ENCODE measurements at places on chromosomes 4 and X.

GRCh38 chr4:57854748-57855147, 744.6 kb upstream of the IGFBP7 start:
- no peak for DNase-seq

DNA sequence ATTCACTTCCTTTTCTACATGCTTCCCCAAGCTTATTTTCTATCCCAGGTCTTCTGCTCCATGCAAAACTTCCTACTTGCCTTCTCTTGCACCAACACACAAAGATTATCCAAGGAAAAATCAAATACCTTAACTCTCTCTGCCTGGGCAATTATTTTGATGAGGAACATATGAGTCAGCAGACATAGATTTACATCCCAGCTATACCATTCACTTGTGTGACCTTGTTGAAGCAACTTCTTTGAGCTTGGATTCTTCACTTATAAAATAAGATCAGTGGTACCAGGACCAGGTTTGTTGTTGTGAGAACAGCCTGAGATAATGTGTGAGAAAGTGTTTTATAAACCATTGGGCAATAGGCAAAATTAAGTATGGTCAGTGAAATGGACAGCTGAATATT, 39.1 kb upstream of the TMEM192 start:
- DNase-seq: no peak

GRCh38 chr4:170138580-170139194, 48.9 kb upstream of the AADAT start:
- DNase-seq: peak; percentile 86

- DNase-seq: no peak
Observed at GRCh38 chrX:128078545-128078944, 26.3 kb upstream of the ACTRT1 start.

- DNase-seq: peak; percentile 43
Observed at GRCh38 chr4:81030061-81030980, at the start of gene BMP3. Gene BMP3 (plus strand): TSS chr4:81030708. CDS start chr4:81031285, 577 bp downstream.

DNA sequence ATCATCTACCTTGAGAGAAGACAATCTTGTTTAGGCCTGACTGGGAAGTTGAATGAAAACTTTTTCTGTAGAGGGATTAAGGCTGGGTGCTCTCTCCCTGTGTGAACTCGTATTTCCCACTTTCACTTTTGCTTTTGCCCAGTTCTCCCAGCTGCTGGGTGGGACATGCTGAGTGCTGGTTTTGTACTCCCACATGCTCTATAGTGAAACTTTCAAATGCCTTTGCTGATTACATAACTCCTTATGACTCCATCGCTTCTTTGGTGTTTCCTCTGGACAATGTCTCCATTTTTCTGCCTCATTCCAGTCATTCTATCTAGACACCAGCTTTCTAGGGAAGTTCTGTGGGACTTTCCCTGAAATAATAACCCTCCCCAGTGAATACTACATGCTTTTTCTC, 100.5 kb downstream of the CLNK start:
- DNase-seq: no peak

DNA sequence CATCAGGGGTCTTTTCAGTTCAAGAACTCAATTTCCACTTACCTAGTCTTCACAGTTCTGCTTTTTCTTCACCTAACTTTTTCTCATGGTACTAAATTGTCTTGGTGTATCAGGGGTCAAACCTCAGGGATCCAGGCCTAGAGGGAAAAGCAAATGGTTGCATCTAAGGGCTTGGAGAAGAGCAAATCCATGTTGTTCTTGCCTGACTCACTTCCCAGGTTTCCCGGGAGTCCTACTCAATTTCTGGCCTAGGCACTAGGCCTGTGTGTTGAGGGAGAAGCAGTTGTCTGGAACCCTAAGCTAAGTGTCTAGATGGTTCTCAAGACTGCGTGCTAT, 191.9 kb upstream of the STK26 start:
- DNase-seq: no peak

GRCh38 chr4:17580969-17581368, 4.0 kb downstream of the LAP3 start:
- no peak for DNase-seq

- DNase-seq: no peak
Observed at GRCh38 chrX:128650326-128650725, 598.1 kb upstream of the ACTRT1 start.

DNA sequence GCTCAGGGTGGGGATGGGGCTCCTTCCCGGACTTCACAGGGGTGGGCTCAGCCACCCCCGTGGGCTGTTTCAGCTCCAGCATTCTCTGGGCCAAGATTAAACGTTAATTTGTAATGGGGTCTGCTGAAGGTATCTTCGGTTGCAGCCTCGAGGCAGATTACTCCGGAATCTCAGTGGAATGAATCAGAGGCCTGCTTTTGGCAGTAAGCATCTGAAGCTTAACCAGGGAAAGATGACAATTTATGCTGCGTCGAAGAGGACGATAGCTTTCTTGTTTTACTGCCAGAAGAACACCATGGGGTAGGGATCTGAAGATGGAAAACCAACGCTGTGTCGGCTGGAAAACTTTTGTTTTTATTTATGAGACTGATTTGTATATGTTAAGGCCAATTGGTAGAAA, 129.2 kb upstream of the MSX1 start:
- no peak for DNase-seq

GRCh38 chr4:150123087-150123486, 44.8 kb downstream of the DCLK2 start:
- DNase-seq: no peak

DNA sequence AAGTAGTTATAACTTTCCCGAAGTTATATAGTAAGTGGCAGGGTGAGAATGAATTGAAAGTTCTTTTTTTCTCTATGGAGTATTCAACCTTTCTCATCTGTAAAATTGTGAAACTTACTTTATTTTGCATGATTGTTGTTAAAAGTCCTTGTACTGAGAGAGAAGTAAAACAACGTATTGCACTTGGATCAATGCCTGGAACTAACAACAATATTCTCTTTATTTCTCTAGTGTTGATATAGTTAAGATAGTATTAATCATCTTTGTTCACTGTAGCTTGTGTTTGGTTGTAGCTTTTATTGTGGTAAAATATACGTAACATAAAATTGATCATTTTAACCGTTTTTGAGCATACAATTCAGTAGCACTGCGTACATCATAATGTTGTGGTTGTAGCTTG, 48.7 kb downstream of the STIM2 start:
- DNase-seq: no peak

- peak; percentile 71 for DNase-seq
Observed at GRCh38 chr4:924107-925096, 7.7 kb downstream of the GAK start.

GRCh38 chr4:181911420-181911819, 331.8 kb upstream of the TENM3 start:
- DNase-seq: no peak

DNA sequence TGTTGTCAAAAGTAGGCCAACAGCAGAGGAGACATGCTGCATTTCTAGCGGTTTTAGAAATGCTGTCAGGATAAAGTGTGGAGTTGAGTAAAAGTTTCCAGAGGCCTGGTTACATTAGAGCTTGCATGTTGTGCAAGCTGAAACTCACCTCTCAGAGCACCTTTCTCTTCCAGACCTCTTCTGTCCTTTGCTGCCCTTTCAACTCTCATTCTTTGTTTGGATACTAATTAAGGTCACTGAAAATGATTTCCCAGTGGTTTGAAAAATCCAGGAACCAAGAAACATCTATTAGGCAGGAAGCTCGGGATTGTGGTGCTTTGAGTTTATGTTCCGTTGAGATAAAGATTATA, 426.6 kb downstream of the MAPK10 start:
- no peak for DNase-seq

DNA sequence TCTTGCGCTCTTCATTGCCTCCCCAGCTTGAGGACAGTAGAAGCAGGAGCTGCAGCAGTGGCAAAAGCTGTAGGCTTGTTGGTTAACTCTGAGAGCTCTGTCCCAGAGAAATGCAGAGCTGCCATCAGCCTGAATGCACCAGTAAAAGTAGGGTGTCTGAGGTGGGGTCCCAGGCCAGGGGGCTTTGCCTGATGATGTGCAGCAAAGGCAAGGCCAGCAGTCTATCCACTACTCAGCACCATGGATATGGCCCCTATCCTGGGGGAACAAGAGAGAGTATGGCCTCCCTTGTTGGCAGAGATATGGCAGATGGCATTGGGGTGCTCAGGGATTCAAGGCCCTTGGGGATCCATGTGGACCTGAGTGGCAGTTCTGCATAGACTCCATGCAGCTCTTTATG, 180.2 kb downstream of the HMGN5 start:
- DNase-seq: no peak

GRCh38 chr4:80911458-80911857, 119.0 kb upstream of the BMP3 start:
- no peak for DNase-seq

DNA sequence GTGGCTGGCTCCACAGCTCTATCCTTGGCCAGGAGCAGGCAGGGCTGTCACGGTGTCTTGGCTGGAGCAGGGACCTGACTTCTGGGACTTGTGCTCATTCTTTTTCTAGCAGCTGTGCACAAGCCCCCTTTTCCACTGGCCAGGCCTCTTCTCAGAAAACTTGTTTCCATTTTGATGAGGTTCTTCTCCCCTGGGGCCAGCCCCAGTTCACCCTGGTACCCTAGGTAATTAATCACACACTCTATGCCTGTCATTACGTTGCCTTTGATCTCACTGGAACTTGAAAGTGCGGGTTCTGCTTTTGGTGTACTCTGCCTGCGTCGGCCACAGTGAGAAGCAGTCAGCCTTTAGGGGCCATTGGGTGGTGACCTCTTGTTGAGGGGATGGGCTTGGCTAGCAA, 26.6 kb downstream of the DRD5 start:
- no peak for DNase-seq

GRCh38 chr4:155367608-155368007, 9.2 kb downstream of the MAP9 start:
- no peak for DNase-seq

DNA sequence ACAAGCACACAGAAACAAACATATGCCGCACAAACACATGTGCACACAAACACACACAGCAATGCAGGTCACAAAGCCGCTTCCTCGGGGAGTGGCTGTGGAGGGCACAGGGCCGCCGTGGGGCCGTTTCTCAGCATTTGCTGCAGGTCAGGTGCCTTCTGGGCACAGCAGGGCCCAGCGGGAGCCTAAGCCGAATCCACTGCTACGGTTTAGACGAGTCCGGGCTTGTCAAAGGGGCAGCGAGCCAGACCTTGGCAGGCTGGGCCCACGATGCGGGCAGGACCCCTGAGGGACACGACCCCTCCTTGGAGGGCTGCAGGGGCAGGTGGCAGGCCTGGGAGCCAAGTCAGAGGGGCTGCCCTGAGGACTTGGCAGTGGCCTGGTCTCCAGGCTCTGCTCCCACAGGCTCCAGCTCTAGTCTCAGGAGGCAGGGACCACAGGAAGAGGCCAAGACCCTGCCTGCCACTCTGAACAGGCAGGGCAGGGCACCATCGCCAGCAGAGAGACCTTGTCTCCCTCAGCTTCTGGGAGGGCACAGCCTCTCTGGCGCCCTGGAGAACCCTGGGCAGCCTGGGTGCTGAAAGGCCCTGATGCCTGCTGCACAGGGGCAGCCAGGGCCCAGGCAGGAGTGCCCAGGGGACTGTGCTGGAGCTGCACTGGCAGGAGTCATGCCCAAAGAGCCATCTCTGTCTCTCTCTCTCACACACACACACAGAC, 5.5 kb upstream of the ATP2B3 start:
- DNase-seq: no peak

DNA sequence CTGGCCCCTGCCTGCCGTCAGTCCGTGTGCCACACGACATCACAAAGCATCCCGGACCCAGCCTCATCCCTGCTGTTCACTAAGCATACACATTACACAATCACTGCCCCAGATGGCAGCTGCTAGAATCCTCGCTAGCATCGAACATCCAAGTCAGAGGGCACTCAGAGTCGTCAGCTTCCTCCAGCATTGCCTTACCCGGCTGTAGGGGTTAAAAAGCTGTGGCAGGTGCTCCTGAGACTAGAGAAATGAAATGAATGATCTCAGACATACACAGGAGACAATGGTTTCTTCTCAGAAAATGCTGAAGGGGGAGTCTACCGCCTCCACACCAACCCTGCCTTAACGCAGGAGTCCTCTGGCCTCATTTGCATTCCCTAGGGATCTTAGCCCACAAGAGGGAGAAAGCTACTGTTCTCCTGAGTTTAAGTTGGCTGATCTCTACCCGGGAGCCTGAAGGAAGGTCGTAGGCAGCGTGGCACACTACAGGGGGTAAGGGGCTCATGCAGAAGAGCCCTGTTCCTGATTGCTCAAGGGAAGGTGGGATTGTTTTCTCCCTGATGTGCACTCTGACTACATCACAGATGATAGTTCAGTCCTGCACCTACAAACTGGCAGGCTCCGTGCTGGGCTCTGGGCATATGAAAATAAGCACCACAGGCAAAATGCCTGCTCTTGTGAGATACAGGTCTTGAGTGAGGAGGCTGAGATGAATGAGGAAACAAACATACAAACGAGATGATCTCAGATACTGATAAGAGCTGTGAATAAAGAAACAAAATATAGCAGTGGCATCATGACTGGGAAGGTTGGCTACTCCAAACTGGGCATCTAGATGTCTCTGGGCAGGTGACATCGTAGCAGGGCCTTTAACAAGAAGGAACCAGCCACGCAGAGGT, 2.6 kb upstream of the KIAA0232 start:
- DNase-seq: peak; percentile 66

DNA sequence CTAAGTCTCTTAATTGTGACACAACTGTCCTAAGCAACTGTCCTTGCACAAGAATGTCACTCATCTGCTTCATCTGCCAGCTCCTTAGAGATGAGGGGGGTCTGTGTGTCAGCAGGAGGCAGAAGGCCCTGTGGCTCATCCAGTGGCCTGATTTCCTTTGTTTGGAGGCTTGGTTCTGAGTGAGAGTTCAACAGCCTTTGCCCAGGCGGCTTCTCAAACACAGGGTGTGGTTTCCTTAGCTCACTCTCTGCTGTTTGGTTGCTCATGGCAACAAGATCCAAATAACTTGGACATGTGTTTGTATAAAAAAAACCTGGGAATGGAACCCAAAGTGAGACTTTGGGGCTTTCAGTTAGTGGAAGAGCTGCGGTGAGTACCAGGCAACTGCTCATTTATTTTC, 46.6 kb downstream of the MAP7D3 start:
- no peak for DNase-seq

- no peak for DNase-seq
Observed at GRCh38 chr4:54390670-54391069, 161.6 kb downstream of the PDGFRA start.

DNA sequence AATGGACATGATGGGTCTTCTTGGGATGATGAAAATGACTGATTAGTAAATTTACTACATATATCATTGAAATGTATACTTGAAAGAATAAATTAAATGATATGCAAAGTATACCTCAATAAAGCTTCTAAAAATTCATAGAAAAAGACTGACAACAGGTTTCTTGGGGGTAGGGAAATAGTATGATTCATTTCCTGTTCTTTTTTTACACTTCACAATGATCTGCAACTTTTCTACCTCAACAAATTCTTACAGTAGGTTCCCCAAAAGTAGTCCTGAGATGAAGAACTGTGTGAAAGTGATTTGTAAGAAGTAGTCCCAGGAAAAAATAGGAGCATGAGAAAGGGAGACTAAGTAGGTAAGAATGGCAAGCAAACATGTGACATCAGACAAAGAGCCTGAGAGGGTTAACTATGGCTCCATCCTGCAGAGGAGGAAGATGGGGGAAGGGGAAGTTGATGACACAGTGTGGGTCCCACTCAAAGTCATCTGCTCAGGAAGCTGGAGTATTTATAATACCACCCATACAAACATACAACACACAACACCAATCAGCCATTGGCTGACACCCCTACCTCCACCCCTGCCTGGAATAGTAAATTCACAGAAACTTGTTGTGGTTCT, 73.9 kb downstream of the ARHGAP6 start:
- no peak for DNase-seq
